ENCODE measurements at places on chromosomes 16 and 17. TPM values are rescaled to one million over a fixed set of nuclear protein-coding genes. Genes with fewer than 3 reads are reported as not detected.
A peak's percentile ranks its signal among the peaks of the same experiment; 100 is the strongest.

Gene TRPV2
- total RNA-seq: 6.7 TPM

Gene SECTM1
- total RNA-seq: 3.9 TPM

Gene CDH11
- total RNA-seq: 20.9 TPM

Gene TEKT1
- not detected for total RNA-seq

Gene ABCA8
- 35.5 TPM for total RNA-seq

Gene DPEP3
- not detected for total RNA-seq

Gene SLC12A3
- total RNA-seq: not detected

Gene CDH1
- 0.11 TPM for total RNA-seq

Gene GAST
- total RNA-seq: not detected

Gene LPCAT2
- total RNA-seq: 6.9 TPM

Gene CTF1
- total RNA-seq: 9.6 TPM

Gene ERAL1
- total RNA-seq: 35.4 TPM

Gene QPRT
- total RNA-seq: 20.8 TPM

- H3K4me1 ChIP-seq: peaks cover 63% of the 10 kb centered on the region
- DNase-seq: peak; percentile 41
- no peaks in the 10 kb centered on the region for H3K36me3 ChIP-seq
- H3K27me3 ChIP-seq: no peaks in the 10 kb centered on the region
- peak overlapping the region; percentile 97 for H3K4me3 ChIP-seq
- peak overlapping the region; percentile 95 for H3K27ac ChIP-seq
Observed at GRCh38 chr17:17971431-17972125, 622 bp downstream of the TOM1L2 start.

DNA sequence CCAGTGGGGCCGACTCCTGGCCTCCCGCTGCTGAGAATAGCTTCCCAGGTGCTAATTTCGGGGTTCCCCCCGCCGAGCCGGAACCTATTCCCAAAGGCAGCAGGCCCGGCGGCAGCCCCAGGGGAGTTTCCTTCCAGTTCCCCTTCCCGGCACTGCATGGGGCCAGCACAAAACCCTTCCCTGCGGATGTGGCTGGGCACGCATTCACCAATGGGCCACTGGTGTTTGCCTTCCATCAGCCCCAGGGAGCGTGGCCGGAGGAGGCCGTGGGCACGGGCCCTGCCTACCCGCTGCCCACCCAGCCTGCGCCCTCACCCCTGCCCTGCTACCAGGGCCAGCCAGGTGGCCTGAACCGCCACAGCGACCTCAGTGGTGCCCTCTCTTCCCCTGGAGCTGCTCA lies 24.9 kb upstream of the ZFPM1 start:
- no peaks in the 10 kb centered on the region for H3K36me3 ChIP-seq
- H3K27me3 ChIP-seq: peaks cover 60% of the 10 kb centered on the region
- H3K4me1 ChIP-seq: peaks cover 26% of the 10 kb centered on the region
- no peak overlapping the region for H3K27ac ChIP-seq
- H3K4me3 ChIP-seq: no peak overlapping the region

GRCh38 chr16:63938661-63939060 lies 1183.2 kb downstream of the CDH11 start:
- no peaks in the 10 kb centered on the region for H3K27me3 ChIP-seq
- no peaks in the 10 kb centered on the region for H3K4me1 ChIP-seq
- H3K36me3 ChIP-seq: no peaks in the 10 kb centered on the region
- no peak for DNase-seq

DNA sequence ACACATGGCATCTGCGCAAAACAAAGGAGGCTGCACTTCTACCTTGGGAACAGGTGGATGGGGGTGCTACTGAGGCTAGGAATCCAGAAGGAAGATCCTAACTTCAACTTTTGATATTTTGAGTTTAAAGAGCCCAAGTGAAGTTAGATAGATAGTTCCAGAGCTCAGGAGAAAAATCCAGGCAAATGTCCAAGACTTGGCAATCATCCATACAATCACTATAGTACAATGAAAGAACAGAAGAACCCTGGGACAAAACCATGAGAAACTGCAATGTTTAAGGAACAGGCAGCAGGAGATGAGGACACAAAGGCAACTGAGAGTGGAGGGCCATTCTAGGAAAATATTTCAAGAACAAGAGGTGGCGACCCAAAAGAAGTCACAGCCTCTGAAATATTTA lies 12.4 kb downstream of the CDYL2 start:
- H3K36me3 ChIP-seq: no peaks in the 10 kb centered on the region
- no peaks in the 10 kb centered on the region for H3K27me3 ChIP-seq
- H3K4me3 ChIP-seq: no peak overlapping the region
- no peak for DNase-seq

- DNase-seq: peak; percentile 9
- H3K4me1 ChIP-seq: peaks cover 17% of the 10 kb centered on the region
- H3K27me3 ChIP-seq: peaks cover 67% of the 10 kb centered on the region
- H3K36me3 ChIP-seq: no peaks in the 10 kb centered on the region
- no peak overlapping the region for H3K27ac ChIP-seq
Observed at GRCh38 chr16:2840914-2841313, 10.8 kb downstream of the ZG16B start.

- H3K4me1 ChIP-seq: peaks cover 85% of the 10 kb centered on the region
- peak overlapping the region; percentile 47 for H3K4me3 ChIP-seq
- H3K36me3 ChIP-seq: peaks cover 60% of the 10 kb centered on the region
- no peaks in the 10 kb centered on the region for H3K27me3 ChIP-seq
- DNase-seq: peak; percentile 81
- peak overlapping the region; percentile 88 for H3K27ac ChIP-seq
Observed at GRCh38 chr16:75238132-75238852, 13.1 kb downstream of the BCAR1 start.

GRCh38 chr16:4179020-4179419 lies 62.8 kb upstream of the ADCY9 start:
- no peak overlapping the region for H3K27ac ChIP-seq
- H3K27me3 ChIP-seq: no peaks in the 10 kb centered on the region
- DNase-seq: peak; percentile 22
- H3K4me3 ChIP-seq: no peak overlapping the region
- peaks cover 7% of the 10 kb centered on the region for H3K4me1 ChIP-seq

GRCh38 chr16:73234496-73234895 lies 186.6 kb upstream of the ZFHX3 start:
- peaks cover 19% of the 10 kb centered on the region for H3K4me1 ChIP-seq
- no peak overlapping the region for H3K27ac ChIP-seq
- peaks cover 29% of the 10 kb centered on the region for H3K27me3 ChIP-seq
- H3K4me3 ChIP-seq: no peak overlapping the region
- H3K36me3 ChIP-seq: no peaks in the 10 kb centered on the region

- no peaks in the 10 kb centered on the region for H3K27me3 ChIP-seq
- peaks cover 38% of the 10 kb centered on the region for H3K4me1 ChIP-seq
- no peak for DNase-seq
- H3K4me3 ChIP-seq: no peak overlapping the region
- no peaks in the 10 kb centered on the region for H3K36me3 ChIP-seq
Observed at GRCh38 chr17:67542219-67543114, 165.4 kb downstream of the PITPNC1 start.

DNA sequence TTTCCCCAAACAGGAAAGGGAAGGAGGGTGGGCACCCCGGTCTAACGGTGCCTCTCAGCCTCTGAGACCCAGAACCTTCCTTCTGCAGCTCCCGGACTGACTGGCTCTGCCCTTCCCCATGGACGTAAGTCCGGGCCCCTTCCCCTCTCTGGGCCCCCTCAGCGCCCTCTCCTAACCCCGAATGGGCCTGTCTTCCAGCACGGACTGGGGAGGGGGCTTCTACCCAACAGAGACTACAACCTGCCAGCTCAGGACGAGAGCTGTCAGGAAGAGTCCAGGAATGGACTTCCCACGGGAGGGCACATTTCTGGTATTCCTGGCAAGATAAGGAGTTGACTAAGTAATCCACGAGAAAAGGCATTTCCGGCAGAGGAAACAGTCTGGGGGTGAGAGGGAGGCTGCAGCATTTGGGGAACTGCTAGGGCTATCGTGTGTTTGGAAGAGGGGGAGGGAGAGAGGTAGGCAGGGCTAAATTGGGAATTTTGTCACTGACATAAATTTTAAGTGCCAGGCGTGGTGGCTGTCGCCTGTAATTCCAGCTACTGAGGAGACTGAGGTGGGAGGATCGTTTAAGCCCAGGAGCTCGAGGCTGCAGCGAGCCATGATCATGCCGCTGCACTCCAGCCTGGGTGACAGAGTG lies 12.1 kb upstream of the ALDOA start:
- H3K36me3 ChIP-seq: no peaks in the 10 kb centered on the region
- DNase-seq: no peak
- peak overlapping the region; percentile 55 for H3K27ac ChIP-seq

DNA sequence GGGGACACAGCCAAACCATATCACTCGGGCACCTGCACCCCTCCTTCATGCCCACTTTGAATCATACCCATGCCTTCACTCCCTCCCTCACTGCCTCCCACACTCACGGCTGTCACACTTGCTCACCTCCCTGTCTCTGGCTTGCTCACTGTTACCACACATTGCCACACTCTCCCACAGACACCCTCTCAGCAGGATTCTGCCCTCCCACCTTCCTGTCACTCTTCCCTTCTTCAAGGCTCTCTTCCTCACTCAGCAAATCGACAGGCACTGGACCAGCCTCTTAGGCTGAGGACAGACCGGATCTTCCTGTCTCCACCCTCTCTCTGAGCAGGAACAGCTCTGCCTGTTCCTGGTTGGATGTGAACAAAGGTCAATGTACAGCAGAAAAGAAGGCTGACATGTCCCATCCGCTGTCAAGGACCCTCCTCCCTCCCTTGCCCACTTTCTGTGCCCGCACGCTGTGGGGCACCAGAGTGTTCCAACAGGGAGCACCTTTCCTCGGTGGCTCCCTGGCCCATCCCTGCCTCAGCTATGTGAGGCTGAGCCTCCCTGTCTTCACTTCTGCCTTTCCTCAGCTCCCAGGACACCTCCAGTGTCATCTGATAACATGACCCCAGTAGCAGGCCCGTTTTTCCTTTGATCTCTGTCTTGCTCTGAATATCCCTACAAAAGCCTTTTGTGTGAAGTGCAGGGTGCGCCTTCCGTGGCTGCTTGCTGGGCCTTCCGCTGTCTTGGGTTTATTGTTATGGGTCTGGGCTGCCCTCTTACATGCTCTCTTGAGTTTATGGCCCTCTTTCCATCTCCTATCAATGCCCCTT lies 47.0 kb downstream of the CCDC182 start:
- H3K4me1 ChIP-seq: no peaks in the 10 kb centered on the region
- H3K27me3 ChIP-seq: no peaks in the 10 kb centered on the region
- H3K27ac ChIP-seq: no peak overlapping the region

GRCh38 chr17:43881758-43882505 lies 25.4 kb downstream of the MPP2 start:
- no peaks in the 10 kb centered on the region for H3K27me3 ChIP-seq
- H3K27ac ChIP-seq: no peak overlapping the region
- DNase-seq: no peak
- H3K4me3 ChIP-seq: no peak overlapping the region

GRCh38 chr16:69320740-69321073 lies 9.6 kb downstream of the VPS4A start:
- no peaks in the 10 kb centered on the region for H3K27me3 ChIP-seq
- H3K4me1 ChIP-seq: peaks cover 18% of the 10 kb centered on the region
- H3K4me3 ChIP-seq: no peak overlapping the region
- peaks cover 99% of the 10 kb centered on the region for H3K36me3 ChIP-seq
- no peak overlapping the region for H3K27ac ChIP-seq

- H3K27ac ChIP-seq: no peak overlapping the region
- DNase-seq: no peak
- peaks cover 6% of the 10 kb centered on the region for H3K4me1 ChIP-seq
- H3K4me3 ChIP-seq: no peak overlapping the region
Observed at GRCh38 chr17:12402963-12403622, 262.6 kb upstream of the MYOCD start.
